ENCODE measurements at places on chromosomes 1 and 21.

- DNase-seq: no peak
Observed at GRCh38 chr1:167288390-167289074, 67.8 kb downstream of the POU2F1 start.

DNA sequence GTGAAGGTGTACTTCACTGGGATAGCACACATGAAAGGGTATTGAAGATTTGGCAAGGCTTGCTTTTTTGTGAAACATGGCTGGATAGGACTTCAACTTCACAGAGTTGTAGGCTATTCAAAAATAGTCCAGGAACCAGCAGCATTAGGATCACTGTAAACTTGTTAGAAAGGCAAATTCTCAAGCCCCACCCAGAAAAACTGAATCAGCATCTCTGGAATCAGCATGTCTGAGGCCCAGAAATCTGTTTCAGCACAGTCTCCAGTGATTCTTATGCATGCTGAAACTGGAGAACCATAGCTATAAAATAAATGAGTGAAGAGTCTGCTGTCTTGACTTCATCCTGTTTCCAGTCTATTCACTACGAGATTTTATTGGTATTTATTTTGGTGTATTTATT is 8.1 kb upstream of the KRTAP21-3 start:
- DNase-seq: no peak

GRCh38 chr1:33338440-33339211 is 17.7 kb upstream of the A3GALT2 start:
- no peak for DNase-seq

- no peak for DNase-seq
Observed at GRCh38 chr1:107162745-107163144, 21.9 kb downstream of the NTNG1 start.

All from CD4-positive, alpha-beta T cell treated with Interleukin-12 subunit alpha and Interleukin-12 subunit beta, for 1 hour (primary cell).